Psoas muscle (tissue), 8 donors: ENCODE measurements at places on chromosomes 2 and 18. TPM values are rescaled to one million over a fixed set of nuclear protein-coding genes. Genes with fewer than 3 reads are reported as not detected.

Gene PMAIP1
- 0.43 TPM for total RNA-seq

Gene FOXD4L1
- not detected for total RNA-seq

Gene SLC5A7
- not detected for total RNA-seq

Gene POTEI
- total RNA-seq = not detected

Gene ST3GAL5
- total RNA-seq = 10.1 TPM

Gene TMEM87B
- total RNA-seq = 3.6 TPM

Gene UGT1A7
- total RNA-seq = not detected

Gene SULT1C2
- 0.12 TPM for total RNA-seq

Gene SPATA3
- total RNA-seq = not detected

Gene EPHA4
- 3.8 TPM for total RNA-seq
